ENCODE measurements at places on chromosomes 12 and 14.

DNA sequence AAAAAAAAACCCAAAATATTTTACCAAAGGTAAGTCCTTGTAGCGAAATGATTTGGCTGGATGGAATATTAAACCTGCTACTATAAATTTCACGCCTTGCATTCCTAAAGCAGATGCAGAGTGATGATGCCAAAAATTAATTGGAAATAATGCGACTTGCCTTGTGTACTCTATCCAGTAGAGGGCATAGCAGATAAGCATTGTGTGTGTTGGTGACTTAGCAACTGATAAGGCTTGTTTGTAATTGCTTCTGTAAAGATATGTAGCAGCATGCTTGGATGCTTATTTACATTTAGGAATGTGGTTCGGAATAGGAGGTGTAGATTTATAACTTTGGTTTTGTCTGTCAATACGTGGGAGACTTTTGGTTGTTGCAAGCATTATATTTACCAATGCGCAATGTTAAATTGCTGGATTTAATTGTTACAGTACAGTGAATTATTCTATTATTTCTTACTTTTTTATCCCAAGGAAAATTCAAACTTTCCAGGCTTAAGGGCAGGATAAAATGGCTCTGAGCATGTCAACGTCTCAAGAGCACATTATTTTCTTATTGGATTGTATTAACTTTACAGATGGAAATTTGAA, 80.5 kb downstream of the TMEM260 start:
- peak; percentile 11 for DNase-seq

GRCh38 chr12:84077679-84078078, 834.9 kb downstream of the SLC6A15 start:
- DNase-seq, result no peak

GRCh38 chr12:18851271-18851670, 113.4 kb downstream of the CAPZA3 start:
- no peak for DNase-seq

GRCh38 chr14:97458661-97459579, 661.7 kb downstream of the VRK1 start:
- no peak for DNase-seq

GRCh38 chr14:45258073-45258472, 5.1 kb upstream of the MIS18BP1 start:
- DNase-seq, result no peak

- DNase-seq, result no peak
Observed at GRCh38 chr14:68943107-68943506, 36.0 kb downstream of the ACTN1 start.

GRCh38 chr12:71763677-71764379, 9.2 kb downstream of the RAB21 start:
- peak; percentile 41 for DNase-seq

GRCh38 chr14:23321572-23322547, 603 bp downstream of the PABPN1 start:
- DNase-seq, result no peak

DNA sequence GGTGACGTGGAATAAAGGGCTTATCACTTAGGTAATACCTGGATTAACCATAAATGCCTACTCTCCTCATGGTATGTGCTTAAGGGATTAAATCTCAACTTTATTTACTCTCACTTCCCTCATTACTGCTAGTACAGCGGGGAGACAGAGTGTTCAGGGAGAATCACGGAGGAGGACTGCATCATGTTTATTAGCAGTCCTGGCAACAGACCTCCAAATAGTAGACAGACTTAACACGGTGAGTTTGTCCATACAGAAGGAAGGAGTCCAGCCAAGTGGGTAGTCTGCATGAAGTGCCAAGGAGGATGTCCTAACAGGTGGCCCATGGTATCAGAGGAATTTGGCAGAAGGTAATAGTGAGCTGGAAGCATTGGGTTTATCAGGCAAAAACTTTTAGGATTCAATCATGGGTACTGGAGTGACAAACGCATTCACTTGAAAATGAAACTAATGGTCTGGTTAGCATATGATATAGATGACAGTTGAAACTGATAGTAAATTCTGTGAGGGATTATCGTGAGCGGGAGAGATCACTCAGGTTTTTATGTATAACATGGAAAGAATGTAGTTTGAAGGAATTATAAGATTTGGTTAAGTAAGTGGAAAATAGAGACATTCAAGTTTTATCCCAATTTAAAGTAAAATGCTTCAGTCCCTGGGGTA, 471.8 kb downstream of the TMEM117 start:
- DNase-seq, result no peak

DNA sequence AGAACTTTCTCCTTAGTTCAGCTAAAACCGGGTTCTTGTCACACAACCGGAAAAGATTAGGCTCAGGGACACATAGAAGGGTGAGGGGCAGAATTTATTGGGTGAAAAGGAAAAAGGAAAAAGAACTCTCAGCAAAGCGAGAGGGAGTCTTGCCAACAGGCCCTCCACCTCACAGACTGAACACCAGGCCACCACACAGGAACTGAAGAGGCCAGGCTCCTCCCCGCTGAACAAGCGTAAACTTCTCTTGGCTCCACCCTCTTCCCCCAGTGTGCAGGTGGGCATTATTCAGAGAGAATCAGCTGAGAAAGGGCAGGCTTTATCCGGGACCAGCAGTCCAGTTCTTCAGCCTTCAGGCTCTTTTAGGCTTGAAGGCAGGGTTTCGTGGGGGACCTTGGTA, 125.6 kb upstream of the FGD4 start:
- no peak for DNase-seq

- DNase-seq, result no peak
Observed at GRCh38 chr12:24649634-24650033, 299.3 kb downstream of the BCAT1 start.

GRCh38 chr14:83019744-83020414, 1486.2 kb upstream of the SEL1L start:
- DNase-seq, result no peak

DNA sequence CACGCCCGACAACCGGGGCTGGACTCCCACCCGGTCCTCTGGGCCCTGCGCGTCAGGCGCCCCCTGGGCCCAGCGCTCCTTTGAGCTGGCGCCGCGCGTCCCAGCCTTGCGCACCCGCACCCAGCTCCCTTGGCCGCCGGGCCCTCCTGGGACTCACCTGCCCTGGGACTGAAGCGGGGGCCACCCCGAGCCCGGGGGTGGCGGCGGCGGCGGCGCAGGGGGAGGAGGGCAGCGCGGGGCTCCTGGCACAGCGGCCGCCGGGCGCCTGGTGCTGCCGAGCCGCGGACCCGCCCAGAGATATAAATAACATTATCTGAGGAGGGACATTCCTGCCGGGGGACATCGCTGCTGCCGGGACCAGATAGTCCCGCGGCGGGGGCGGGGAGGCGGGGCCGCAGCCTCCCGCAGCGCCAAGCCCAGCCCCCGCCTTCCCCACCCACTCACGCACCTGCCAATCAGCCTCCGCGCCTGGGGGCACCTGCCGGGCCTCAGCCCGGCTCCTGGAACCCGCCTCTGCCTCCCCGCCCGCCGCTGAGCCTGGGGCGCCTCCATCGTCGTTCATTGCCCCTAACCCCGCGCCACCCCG, at the start of gene SPTB:
TSS of gene SPTB (minus strand) at position 273 of the 586 bp plus-strand sequence. CDS start 56,813 bp downstream, outside the sequence.
- DNase-seq, result no peak

DNA sequence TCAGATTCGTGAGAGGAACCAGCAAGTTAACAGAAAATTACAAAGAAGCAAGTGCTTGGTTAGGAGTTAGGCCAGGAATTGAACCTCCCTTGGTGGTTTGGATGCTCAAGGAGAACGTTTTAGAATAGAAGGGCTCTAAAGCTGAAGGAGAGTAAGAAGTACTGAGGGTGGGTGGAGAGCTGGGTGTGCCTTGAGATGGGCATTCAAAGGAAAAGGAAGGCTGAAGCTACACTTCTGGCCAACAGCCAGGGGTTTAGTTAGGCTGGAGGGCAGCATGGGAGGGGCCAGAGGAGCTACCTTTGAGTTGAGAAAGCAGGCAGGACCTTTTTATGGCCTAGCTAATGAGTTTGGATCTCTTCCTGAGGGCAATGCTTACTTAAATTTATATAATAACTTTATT, 421.2 kb downstream of the CCDC91 start:
- DNase-seq, result no peak

DNA sequence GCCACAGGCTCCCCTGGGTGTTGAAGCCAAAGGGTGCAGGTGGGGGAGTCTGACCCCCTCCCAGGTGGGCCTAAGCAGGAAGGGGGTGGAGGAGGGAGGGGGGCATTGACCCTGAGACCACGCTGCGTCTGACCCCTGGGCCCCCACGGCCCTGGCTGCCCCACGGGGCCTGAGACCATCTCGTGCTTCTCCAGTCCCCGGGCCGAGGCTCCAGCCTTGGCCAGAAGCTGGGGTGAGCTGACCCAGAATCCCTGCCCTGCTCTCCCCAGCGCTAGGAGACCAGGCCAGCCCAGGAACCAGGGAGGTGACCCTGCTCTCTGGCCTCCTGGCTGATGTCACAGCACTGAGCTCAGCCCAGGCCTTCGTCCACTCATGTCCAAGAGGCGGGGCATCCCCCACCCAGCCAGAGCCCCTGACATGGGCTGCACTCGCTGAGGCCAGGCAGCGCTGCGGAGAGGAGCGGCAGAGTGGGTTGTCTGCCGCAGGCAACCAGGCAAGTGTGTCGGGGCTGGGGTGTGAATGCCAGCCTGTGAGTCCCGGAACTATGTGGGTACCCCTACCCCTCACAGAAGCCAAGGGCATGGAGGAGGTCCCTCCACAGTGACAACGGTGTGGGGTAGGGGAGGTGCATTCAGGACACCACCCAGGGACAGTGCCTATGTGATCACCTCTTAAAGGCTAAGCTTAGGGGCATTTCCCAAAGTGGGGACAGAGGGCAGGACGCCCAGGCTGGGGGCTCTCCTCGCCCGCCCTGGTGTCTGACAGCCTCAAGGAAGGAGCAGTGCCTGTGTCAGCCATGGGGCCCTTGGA, 6.3 kb downstream of the TRMT61A start:
- no peak for DNase-seq

- no peak for DNase-seq
Observed at GRCh38 chr14:51862860-51863259, 2.4 kb downstream of the GNG2 start.

- no peak for DNase-seq
Observed at GRCh38 chr12:7151532-7151931, 21.4 kb downstream of the CLSTN3 start.

- no peak for DNase-seq
Observed at GRCh38 chr12:111828338-111828979, 13.6 kb upstream of the MAPKAPK5 start.

DNA sequence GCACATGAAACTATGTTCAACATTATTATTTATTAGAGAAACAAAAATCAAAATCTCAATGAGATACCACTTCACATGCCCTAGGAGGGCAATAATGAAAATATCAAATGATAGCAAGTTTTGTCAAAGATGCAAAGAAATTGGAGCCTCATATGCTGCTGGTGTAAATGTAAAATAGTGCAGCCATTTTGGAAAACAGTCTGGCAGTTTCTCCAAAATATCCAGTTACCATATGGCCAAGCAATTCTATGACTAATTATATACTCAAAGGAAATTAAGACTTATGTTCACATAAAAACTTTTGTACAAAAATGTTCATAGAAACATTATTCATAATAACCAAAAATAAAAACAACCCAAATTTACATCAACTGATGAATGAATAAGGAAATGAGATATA, 313.6 kb upstream of the LMO3 start:
- no peak for DNase-seq

GRCh38 chr14:55671641-55672040, 91.6 kb downstream of the KTN1 start:
- no peak for DNase-seq

DNA sequence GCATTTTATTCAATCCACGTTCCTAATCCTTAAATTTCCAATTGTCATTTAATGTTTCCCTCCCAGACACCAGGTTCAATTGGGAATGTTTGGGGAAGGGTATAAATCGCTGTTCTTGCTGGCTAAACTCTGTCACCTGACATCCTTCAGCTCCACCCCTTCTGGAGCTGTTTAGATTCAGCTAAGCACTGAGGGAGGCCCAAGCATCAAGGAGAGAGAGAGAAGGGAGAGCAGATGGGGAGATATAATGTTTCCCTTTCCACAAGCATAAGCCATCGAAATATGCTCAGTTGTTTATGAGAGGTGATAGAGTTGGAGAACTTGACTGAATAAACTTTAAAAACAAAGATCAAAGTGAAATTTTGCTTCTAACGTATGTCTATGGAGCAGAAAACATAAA, 1.8 kb downstream of the ABCC9 start:
- DNase-seq, result no peak

DNA sequence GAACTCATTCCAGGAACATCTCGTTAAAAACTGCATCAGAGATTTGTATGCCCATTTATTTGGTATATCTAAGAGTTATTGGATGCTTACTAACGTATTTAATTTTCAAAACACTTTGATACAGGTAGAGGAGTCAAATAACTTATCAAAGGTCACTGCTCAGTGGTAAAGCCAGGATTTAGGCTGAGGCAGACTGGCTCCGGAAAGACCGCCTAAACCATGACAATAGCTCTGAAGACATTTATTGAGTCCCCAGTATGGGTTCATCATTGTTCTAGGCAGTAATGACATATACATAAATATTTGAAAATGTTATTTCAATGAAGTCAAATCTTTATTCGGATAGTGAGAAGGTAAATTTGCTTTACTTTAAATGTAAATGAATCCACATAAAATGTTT, 30.3 kb downstream of the WBP11 start:
- no peak for DNase-seq

DNA sequence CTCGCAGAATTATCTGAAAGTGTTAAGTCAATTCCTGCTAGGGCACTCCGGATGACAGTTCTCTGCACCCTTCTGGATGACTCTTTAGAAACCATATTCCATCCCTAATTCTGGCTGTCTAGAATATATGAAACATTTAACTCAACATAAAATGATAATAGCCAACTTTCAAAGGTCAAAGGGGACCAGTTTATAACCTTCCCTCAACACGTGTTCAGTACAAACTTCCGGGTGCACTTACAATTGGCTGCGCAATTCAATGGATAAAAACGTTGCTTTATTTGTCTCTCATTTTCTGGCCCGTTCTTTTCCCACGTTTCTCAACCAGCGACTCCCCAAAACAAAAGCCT, 1.3 kb downstream of the SBNO1 start:
- peak; percentile 21 for DNase-seq

GRCh38 chr14:70807898-70808415, 1.4 kb downstream of the MAP3K9 start:
- DNase-seq, result no peak

- no peak for DNase-seq
Observed at GRCh38 chr12:14403293-14403692, 37.8 kb downstream of the ATF7IP start.

Data from inflammatory macrophage treated with lipopolysaccharide for 1 hour (primary cell).